ENCODE measurements at places on chromosomes 1 and 21. TPM values are rescaled to one million over a fixed set of nuclear protein-coding genes. Genes with fewer than 3 reads are reported as not detected.

Gene CADM3
- total RNA-seq = 0.13 TPM

Gene AQP10
- total RNA-seq = not detected

Gene THEMIS2
- total RNA-seq = 3.7 TPM

Gene PLA2G2F
- total RNA-seq = not detected

Gene MTMR11
- 14.8 TPM for total RNA-seq

Gene KRTAP19-5
- not detected for total RNA-seq
